ENCODE measurements at places on chromosomes 1 and 21. TPM values are rescaled to one million over a fixed set of nuclear protein-coding genes. Genes with fewer than 3 reads are reported as not detected.

The SCCPDH gene
- total RNA-seq = 17.0 TPM

The CLCA1 gene
- total RNA-seq = not detected

The MX2 gene
- total RNA-seq = 6.3 TPM

The ZNF593OS gene
- total RNA-seq = not detected

The TAL1 gene
- total RNA-seq = 0.25 TPM

The LMX1A gene
- total RNA-seq = not detected

The F3 gene
- total RNA-seq = 39.2 TPM

The MMEL1 gene
- not detected for total RNA-seq

The MR1 gene
- 20.7 TPM for total RNA-seq

The CHIA gene
- total RNA-seq = not detected

The GNG4 gene
- 0.34 TPM for total RNA-seq

Measured in cardiac ventricle fibroblast (primary cell).